ENCODE measurements at places on chromosomes 6 and 20.

DNA sequence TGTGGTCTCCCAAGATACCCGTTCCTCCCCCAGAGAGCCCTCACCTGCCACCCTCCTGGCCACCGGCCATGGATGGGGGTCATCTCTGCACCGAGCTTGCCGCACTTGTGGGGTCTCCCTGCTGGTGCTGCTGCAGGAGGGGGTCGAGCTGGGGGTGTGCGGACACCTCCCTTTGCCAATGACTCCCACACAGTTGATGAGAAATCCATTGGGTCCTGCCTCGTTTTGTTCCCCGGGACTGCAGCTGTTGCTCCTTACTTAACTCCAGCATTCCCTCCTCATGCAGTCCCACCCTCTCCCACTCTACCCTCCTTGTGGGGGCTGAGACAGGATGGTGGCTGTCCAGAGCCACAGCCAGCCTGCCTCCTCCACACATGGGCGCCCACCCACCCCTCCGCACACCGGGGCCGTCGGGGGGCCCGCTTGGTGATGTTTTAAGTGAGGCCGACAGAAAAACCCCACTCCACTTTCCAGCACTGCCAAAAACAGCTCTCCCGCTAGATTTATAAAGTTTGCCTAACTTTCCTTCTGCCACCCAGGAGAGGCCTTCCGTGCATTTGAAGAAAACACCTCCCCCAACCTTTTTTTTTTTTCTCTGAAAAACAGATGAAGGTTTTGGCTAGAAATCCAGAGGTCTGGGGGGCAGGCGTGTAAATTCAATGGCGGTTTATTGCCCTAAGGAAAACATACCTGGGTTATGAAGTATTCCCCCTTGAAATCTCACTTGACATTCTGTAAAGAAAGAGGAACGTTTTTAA, 53.5 kb upstream of the APCDD1L start:
- DNase-seq, result no peak

GRCh38 chr20:50303573-50304500, 113.2 kb downstream of the CEBPB start:
- DNase-seq, result peak; percentile 36

GRCh38 chr6:81894306-81894705, 141.8 kb upstream of the TENT5A start:
- no peak for DNase-seq

DNA sequence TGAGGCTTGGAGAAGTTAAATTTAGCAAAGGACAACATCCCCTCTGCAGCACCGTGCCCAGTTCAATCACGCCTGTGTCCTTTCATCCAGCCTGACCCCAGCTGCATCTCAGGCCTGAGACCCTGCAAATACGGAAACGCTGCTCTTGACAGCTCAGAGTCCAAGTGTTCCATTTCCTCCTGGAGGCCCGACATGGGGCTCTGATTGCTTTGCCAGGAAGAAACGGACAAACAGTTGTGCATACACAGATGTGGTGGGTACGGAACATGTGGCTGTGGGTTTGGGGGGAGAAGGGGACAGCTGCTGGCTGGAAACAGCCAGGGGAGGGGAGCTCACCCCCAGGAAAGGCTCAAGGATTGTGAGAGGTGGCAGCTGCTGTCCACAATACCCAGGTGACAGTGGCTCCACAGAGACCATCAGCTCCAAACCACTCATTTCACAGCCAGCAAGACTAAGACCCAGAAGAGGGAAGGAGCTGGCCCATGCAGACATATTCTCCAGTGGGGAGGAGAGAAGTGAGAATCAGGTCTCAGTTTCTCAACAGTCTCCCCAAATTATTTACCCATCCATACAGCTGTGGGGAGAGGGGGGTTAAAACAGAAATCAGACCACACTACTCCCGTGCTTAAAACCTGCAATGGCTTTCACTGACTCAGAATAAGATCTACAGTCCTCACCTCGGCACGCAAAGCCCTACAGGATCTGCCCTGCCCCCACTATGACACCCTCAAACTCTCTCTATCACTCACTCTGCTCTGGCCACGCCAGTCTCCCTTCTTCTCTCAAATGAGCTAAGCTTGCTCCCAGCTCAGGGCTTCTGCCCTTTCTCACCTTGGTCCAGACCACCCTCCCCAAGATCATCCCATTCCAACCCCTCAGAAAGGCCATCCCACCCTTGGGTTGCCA, 89.1 kb downstream of the PREX1 start:
- DNase-seq, result no peak

- DNase-seq, result no peak
These were observed 205.6 kb upstream of the RIN2 start for GRCh38 chr20:19552221-19553180.

- DNase-seq, result no peak
These were observed 445.2 kb upstream of the ID4 start for GRCh38 chr6:19391926-19392325.

- DNase-seq, result no peak
These were observed 19.5 kb upstream of the PRELID3B start for GRCh38 chr20:59062081-59062480.

- no peak for DNase-seq
These were observed 37.9 kb downstream of the SLC17A1 start for GRCh38 chr6:25793970-25794369.

DNA sequence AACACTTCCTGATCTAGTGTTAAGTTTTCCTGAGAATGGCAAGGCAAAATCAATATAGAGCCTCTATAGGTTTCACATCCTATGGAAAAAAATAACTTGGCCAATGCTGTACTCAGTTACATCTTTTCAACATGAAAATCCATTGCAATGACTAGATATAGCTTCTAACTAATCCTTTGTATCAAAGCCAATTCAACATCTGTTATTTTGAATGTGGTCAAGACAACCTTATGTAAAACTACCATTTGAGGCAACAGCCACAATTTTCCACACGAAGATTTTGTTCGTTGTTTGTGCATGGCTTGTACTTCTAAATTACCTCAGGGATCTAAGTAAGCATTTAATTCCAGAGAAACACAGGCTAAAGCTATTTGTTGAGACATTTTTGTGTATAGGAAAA, 637.8 kb upstream of the EYS start:
- no peak for DNase-seq

DNA sequence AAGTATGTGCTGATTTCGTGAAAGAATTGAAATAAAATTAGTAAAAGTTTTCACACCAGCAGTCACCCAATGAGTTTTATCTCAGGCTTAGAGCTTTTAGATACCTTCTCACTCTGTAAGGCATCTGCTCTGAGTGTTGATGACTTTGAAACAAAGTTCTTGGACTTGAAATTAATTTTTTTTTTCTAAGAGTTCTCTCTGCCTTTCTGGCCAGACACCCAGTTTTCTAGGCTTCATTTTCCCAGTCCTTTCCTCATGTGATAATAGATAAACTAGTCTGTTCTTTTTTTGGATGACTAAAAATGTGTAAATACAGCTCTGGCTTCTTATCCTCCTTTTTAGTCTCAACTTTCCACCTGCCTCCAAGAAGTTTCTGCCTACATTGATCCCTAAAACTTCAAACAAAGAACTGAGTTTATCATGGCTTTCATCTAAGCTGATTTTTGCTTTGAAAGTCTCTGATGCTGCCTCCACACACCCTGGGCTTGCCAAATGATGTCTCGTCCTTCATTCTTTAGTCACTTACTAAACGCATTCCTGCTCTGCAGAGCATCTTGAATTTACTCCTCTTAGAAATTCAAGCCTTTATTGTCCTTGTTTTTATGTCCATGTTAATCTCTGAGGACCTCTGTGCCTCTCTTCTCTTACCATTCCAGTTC, 32.7 kb downstream of the SLX4IP start:
- DNase-seq, result no peak

- no peak for DNase-seq
These were observed 161.8 kb upstream of the GGTLC1 start for GRCh38 chr20:24150406-24150805.

DNA sequence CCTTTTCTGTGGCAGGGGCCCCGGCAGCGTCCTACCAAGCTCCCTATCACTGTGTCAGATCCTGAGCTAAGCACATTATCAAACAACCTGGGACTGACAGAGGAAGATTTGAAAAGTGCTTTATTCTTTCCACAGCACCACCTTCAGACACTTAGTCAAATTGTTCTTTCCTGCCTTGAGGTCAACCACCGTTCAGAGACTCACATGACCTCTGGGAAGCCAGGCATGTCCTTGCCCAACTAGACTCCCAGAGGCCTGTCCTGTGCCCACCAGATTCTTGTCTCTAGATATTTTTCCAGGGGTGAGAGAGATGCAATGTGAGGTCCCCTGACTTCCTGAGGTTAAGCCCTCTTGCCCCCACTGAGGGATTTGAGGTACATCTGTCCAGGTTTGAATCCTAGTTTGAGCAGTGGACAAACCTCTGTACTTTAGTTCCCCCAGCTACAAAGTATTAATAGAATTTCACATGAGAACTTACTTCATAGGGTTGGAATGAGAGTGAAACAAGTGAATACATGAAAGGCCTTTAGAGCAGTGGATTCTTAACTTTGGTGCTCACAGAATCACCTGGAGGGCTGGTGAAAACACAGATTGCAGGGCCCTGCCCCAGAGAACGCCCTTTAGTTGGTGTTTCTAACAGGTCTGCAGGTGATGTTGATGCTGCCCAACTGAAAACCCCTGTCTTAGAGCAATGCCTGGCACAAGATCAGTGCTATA, 179.8 kb downstream of the CLIC5 start:
- DNase-seq, result no peak

GRCh38 chr6:90086517-90086916, 192.2 kb downstream of the GJA10 start:
- no peak for DNase-seq

- no peak for DNase-seq
These were observed 654.1 kb upstream of the MARCKS start for GRCh38 chr6:113202852-113203714.

- no peak for DNase-seq
These were observed 1269.3 kb downstream of the GRIK2 start for GRCh38 chr6:102662851-102663250.

- DNase-seq, result no peak
These were observed 16.8 kb downstream of the SLC17A2 start for GRCh38 chr6:25913741-25914140.

GRCh38 chr6:150025201-150025917, at the start of gene RAET1L:
Gene RAET1L (minus strand): TSS chr6:150025532. CDS start chr6:150025471, 61 bp downstream.
- DNase-seq, result no peak

GRCh38 chr20:44572551-44573500, 9.6 kb upstream of the PKIG start:
- DNase-seq, result peak; percentile 28

- DNase-seq, result no peak
These were observed 51.5 kb upstream of the SMIM29 start for GRCh38 chr6:34300332-34300751.

- DNase-seq, result no peak
These were observed 222.5 kb upstream of the LRFN2 start for GRCh38 chr6:40809627-40810026.

DNA sequence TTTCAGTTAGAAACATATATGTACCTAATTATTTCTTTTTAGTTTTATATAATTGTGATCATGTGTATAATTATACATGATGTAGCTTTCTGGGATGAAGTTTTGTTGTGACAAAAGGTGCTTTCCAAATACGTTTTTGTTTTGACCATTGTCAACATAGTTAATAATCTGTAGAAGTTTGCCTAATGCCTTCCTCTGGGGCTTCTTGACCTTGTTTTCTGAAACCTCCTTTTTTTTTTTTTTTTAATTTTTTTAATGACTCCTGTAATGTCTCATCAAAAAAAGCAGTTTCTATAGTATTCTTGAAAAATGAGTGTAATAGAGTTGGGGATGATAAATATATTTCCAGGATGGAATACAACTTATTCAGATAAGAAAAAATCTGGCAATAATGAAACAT, 434.7 kb upstream of the SOX4 start:
- no peak for DNase-seq

DNA sequence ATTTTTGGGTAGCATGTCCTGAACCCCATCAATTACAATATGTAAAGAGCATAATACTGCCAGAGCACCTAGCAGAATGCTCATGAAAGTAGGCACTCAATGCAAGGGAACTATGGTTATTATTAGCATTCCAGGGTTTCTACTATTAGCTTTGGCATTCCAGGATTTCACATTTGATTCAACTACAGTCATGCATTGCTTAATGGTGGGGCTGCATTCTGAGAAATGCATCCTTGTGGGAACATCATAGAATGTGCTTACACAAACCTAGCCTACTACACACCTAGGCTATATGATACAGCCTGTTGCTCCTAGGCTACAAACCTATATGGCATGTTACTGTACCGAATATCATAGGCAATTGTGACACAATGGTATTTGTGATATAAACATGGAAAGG, 247.8 kb downstream of the CD83 start:
- no peak for DNase-seq

GRCh38 chr6:5659467-5659866, 347.3 kb downstream of the NRN1 start:
- no peak for DNase-seq

- no peak for DNase-seq
These were observed 97.9 kb upstream of the SNX9 start for GRCh38 chr6:157724960-157725741.

GRCh38 chr6:4670290-4670689, 105.9 kb upstream of the CDYL start:
- DNase-seq, result no peak

DNA sequence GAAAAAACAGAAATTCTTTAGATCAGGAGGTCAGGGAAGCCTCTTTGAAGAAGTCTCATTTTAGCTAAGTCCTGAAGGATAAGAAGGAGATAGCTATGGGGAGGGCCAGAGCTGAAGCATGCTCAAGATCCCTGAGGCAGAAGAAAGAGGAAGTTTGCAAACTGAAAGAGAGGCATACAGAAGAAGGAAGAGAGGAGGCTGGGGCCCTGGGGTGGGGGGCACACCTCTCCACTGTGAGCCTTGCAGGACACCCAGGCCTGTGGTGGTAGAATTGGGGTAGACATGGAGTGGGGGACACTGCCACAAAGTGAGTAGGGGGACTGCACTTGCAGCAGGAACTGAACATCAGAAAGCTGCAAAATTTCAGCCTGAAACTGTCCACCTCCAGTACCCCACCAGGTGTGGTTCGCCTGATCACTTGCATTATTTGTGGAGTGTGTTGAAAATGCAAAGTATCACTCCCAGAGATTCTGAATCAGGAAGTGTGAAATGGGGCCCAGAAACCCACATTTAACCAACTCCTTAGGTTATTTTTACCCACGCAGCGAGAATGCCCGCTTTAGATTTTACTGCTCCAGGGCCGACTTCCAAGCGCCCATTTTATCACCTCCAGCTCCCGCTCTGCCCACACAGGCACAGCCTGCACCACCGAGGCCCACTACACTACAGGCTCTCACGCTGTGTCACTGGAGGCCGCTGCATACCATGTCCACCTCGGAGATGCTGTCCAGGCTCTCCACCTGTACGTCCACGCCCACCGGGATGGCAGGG, 44.0 kb downstream of the GABRR2 start:
- DNase-seq, result no peak

GRCh38 chr6:167588181-167588919, 238.4 kb upstream of the AFDN start:
- DNase-seq, result peak; percentile 30

DNA sequence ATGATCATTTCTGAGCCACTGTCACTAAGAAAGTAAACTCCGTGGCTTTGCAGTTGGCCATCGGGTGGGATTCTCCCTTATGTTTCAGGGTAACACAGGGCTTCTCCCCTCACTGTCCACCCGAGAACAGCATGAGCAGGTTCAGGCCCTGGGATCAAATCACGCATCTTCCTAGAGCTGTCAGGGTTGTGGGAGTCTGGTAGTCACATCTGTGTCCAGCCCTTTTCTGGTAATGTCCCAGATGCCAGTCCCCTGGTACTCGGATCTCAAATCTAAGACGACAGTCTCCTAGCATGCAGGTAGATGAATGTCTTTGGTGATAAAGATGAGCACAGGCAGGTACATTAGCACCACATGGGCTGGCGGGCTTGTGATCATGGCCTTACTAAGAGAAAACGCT, 4.8 kb downstream of the PXDC1 start:
- no peak for DNase-seq
